Substantia nigra (tissue), 51 donors: ENCODE measurements at places on chromosomes 1 and 21.

GRCh38 chr21:32753818-32754585 lies 17.6 kb downstream of the PAXBP1 start:
- DNase-seq, result no peak

DNA sequence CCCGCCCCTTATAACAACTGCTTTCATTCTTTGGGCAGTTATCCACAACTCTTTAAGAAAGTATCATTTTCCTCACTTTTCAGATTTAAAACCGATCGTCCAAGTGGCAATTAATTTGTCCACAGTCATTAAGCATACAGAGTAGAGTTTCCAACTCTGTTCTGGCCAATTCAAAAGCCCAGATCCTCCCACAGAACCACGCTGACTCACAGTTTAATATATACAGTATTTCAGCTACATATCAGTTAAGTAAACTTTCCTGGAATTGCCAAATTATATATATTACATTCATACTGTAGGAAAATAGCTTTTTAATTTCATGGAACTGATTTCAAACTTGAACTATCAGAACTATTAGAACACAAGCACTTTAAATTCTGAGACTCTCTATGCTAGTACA lies 163.8 kb upstream of the ESRRG start:
- no peak for DNase-seq

GRCh38 chr1:64515427-64515826 lies 45.5 kb downstream of the CACHD1 start:
- DNase-seq, result no peak

GRCh38 chr1:22773981-22774832 lies 63.6 kb downstream of the EPHB2 start:
- peak; percentile 39 for DNase-seq

- DNase-seq, result peak; percentile 16
Observed at GRCh38 chr1:226497991-226498639, 50.4 kb upstream of the STUM start.
